ENCODE measurements at places on chromosomes 11 and 22. TPM values are rescaled to one million over a fixed set of nuclear protein-coding genes. Genes with fewer than 3 reads are reported as not detected.

Gene TMEM45B
- 0.64 TPM for total RNA-seq

- no peak overlapping the region for H3K27ac ChIP-seq
- no peak for DNase-seq
- peaks cover 3% of the 10 kb centered on the region for H3K4me1 ChIP-seq
- no peaks in the 10 kb centered on the region for H3K27me3 ChIP-seq
These were observed 41.3 kb downstream of the SMCO4 start for GRCh38 chr11:93501856-93502255.

- no peak for DNase-seq
- no peak overlapping the region for H3K27ac ChIP-seq
- H3K4me3 ChIP-seq = no peak overlapping the region
- peaks cover 27% of the 10 kb centered on the region for H3K36me3 ChIP-seq
- H3K27me3 ChIP-seq = no peaks in the 10 kb centered on the region
These were observed 23.7 kb downstream of the PDHX start for GRCh38 chr11:34940026-34940677.

- no peak for DNase-seq
- H3K27ac ChIP-seq = no peak overlapping the region
- H3K27me3 ChIP-seq = peaks cover 5% of the 10 kb centered on the region
- H3K4me3 ChIP-seq = no peak overlapping the region
These were observed 9.0 kb downstream of the GNAZ start for GRCh38 chr22:23079240-23079768.

DNA sequence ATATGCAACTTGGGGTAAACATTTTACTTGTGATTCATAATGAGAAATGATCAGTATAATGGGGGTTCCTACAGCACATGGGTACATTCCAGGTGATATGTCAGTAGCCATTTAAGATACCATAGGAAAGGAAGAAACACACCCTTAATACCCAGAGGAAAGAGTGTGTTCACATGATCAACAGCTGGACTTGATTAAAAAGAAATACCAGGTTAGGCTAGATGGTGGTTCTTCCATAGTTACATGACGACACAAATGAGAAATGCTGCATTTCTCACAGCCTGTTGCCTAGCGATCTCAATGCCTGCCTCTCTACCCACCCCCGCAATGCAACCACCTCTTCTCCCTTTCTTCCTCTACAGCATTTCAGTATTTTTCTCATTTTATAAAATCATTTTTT is 96.8 kb downstream of the TTC28 start:
- peaks cover 15% of the 10 kb centered on the region for H3K27me3 ChIP-seq
- H3K27ac ChIP-seq = no peak overlapping the region
- H3K4me1 ChIP-seq = peaks cover 2% of the 10 kb centered on the region
- H3K36me3 ChIP-seq = no peaks in the 10 kb centered on the region
- H3K4me3 ChIP-seq = no peak overlapping the region

- peak; percentile 61 for DNase-seq
These were observed 492 bp downstream of the JHY start for GRCh38 chr11:122882857-122883645.

DNA sequence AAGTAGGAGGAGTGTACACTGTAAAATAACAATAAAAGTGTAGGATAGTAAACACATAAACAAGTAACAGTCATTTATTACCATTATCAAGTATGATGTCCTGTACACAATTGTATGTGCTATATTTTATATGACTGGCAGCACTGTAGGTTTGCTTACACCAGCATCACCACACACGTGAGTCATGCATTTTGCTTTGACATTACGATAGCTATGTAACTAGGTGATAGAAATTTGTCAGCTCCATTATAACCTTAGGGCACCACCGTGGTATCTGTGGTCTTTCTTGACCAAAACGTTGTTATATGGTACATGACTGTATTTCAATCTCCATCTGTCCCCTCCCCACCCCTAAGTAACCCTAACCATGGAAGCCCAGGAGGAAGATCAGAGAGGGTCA is 1.1 kb downstream of the DNAL4 start:
- H3K4me1 ChIP-seq = peaks cover 13% of the 10 kb centered on the region
- H3K27me3 ChIP-seq = no peaks in the 10 kb centered on the region
- no peaks in the 10 kb centered on the region for H3K36me3 ChIP-seq
- peak overlapping the region; percentile 72 for H3K27ac ChIP-seq
- no peak for DNase-seq
- peak overlapping the region; percentile 83 for H3K4me3 ChIP-seq
